HT1080 (cell line): ENCODE measurements at places on chromosomes 11 and 22. TPM values are rescaled to one million over a fixed set of nuclear protein-coding genes. Genes with fewer than 3 reads are reported as not detected.

The RIN1 gene
- total RNA-seq = 44.2 and 47.5 TPM in 2 replicates

The CDC42BPG gene
- 0.13 and 0.23 TPM in 2 replicates for total RNA-seq

The ACER3 gene
- total RNA-seq = 13.3 and 15.0 TPM in 2 replicates

- peak; percentile 5 for DNase-seq
These were observed 115.7 kb upstream of the NNMT start for GRCh38 chr11:114180301-114181055.

DNA sequence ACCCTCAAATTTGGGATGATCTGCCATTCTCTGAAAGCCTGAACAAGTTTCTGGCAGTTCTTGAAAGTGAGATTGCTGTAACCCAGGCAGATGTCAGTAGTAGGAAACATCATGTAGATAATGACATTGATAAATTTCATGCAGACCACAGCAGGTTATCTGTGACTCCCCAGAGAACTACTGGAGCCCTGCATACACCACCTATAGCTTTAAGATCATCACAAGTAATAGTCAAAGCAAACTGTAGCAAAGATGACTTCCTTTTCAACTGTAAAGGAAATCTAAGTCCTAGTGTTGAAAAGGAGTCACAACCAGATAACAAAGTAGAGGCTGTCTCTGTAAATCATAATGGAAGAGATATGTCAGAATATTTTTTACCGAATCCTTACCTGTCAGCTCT, 31.0 kb downstream of the DDIAS start:
- no peak for DNase-seq

DNA sequence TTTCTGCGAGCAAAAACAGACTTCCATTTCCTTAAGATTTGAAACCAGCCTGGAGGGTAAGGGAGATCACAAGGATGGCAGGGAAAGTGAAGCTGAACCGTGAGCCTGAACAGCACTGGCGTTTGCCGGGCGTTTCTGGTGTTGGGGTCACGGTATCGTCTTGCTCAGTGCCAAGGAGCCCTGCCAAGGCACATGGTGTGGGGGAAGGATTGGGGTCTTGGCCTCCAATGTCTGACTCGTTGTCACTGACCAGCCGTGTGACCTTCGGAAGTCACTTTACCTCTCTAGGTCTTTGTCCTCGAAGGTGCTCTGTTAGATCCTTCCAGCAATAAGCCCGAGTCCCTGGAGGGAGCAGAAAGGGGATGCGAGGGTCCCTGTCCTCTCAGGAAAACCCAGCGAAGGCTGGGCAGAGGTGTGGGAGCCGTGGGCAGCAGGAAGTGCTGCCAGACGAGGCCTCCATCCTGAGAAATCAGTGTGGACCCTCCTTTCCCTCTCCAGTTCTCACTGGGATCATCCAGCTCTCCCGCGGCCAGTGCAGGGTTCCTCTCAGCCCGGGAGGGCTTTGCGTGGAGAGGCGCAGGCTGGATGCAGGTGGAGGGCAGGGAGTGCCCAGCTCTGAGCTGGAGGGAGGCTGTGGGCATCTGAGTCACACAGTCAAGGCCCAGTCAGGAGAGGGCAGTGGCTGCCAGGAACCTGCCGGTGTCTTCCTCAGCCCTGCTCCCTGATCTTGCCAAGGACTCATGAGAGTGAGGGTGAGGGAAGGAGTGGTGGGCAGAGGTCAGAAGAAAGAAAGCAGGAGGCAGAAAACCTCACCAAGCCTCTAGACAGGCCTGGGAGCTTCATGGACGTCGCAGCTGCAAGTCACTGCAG, 18.9 kb downstream of the TOM1 start:
- DNase-seq = no peak

DNA sequence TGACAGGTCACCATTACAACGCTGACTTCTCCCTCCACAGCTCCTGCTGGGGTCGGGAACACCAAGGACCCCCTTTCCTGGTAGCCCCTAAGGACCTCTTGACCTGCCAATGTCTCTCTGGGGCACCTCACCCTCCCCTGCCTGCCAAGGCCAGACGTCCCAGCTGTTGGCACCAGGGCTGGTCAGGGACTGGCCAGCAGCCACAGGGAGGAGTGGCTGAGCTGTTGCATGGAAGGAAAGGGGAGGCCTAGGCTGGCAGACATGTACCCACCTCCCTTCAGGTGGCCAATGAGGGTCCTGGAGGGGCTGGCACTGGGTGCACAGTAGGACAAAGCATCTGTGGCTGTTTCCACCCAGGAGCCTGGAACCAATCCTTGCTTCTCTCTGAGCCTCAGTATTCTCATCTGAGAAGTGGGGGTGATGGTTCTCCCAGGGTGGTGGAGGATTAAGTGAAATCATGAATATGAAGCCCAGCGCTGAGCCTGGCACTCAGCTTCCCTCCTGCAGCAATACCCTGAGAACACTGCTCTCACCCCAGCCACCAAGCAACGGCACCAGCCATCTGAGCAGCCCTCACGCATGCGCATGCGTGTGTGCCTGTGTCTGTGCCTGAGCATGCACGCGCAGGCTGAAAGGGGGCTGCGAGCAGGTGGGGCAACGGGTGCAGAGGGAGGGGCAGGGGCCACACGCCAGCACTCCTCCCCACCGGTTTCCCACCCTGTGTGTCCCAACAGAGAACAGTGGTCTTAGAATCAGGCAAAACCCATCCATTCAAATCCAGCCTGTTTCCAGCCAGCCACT, 5.9 kb downstream of the KCNJ4 start:
- no peak for DNase-seq

The ANKK1 gene
- total RNA-seq = not detected in 2 replicates
